ENCODE measurements at places on chromosomes 6 and 20.

GRCh38 chr6:164216368-164216767 is 801.9 kb downstream of the QKI start:
- DNase-seq = no peak

DNA sequence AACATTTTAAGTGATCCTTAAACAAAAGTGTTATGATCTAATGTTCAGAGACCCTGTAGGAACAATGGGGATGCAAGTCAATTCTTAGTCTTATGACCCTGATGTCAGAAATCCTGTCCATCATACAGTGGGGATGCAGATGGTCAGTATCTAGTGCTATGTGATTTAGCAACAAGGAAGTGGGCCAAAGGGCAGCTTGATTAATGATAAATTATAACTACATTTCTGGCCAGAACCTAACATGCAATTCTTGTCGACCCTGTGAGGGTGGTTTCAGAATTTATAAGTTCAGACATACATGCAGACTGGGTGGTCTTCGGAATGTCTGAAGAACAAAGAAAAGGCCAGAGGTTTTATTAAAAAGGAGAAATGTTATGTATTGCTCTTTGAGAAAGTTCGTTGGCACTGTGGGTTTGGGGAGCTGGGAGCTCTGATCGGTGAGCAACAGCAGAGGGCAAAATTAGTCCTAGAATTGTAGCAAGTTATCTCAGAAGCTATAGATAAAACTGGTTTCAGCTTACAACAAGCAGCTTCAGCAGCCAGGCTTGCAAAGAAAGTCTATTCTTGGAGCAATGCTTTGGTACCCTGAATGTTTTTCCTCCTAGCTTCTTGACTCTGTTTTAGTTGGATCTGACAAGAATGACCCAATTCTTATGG is 50.8 kb downstream of the RPF2 start:
- DNase-seq = no peak

- no peak for DNase-seq
These were observed 403.4 kb downstream of the GJA1 start for GRCh38 chr6:121838842-121839241.

DNA sequence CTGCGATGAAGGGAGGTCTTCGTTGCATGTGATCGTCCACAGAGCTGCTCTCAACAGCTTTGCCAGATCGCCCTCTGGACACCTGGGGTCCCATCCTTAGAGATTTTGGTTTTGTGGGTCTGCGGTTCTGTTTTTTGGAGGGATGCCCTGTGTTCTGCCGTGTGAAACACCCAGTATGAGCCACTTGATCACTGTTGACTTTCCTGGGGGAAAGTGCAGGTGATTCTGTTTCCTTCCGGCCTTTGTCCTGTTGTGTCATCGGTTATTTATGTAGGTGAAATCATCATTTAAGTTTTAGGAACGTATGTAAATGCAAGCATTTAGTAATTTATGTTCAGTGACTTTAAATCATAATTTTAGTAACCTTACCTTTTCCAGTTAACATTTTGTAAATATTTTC is 56.4 kb upstream of the SLC22A1 start:
- no peak for DNase-seq

DNA sequence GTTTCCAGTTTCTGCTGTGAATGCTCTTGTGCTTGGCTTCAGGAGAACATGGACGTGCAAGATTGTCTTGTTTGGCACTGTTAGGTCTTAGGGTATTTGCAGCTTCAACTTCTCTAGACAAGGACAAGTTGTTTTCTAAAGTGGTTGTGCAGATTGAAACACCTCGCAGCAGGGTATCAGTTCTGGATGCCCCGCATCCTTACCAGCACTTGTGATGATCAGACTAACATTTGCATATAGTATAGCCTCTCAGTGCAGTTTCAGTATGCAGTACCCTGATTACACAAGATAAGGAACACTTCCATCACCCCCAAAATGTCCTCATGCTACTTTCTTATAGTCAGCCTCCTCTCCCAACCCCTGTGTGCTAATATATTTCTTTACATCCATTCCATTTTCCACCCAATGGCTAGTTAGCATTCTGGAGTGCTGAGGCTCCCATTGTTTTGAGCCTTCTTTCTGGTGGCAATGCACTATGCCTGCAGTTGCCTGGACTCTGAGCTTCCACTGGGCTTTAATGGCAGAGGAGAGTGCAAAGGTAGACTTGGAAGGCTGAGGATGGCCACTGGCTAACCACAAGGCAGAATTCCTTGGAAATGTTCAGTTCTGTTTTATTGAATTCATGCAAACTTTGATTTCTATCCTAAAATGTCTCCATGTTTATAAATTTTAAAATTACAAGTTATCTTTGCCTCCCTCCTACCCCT is 35.4 kb downstream of the KIF3B start:
- DNase-seq = no peak

DNA sequence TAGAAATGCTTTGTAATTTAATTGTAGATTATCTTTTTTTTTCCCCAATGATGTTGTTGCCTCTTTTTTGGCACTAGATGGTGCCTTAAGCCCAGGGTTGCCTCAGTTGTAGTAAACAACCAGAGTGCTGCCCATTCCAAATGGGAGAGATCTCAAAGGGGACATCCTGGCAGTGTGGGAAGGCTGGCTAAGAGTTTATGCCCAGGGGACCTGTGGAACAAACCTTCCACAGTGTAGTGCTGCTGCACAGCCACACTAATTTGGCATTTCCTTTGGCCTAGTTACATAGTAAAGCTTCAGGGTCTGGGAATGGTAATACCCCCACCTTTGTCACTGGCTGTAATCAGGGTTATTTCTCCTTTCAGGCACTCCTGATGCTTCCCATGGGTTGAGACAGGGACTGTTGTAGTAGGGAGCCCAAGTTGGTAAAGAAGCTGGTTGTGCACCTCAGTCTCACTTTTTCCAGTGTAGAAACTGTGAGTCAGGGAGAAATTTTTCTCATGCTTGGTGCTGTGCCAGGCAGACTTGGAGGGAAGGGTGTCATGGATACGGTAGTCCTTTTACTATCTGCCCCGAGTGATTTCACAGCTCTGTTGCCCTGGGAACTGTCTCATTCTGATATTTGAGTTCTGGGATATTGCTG is 177.8 kb upstream of the ECI2 start:
- DNase-seq = no peak

DNA sequence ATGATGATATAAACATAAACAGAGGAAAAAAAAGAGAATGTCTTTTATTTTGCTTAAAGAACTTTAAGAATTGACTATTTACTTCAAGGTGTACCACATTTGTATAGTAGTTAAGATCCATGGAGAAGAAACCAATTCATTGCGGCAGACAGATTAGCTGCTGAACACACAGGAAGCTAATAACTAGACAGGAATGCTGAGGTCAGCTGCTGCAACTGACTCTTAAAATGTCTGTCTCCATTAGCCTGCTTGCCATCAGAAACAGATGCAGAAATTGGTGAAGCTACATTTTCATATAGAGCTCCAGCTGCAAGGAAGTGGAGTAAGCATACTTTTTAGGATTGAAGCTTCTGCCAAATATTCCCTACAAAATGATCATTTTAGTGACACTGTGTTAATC is 939.5 kb downstream of the EPHA7 start:
- no peak for DNase-seq

DNA sequence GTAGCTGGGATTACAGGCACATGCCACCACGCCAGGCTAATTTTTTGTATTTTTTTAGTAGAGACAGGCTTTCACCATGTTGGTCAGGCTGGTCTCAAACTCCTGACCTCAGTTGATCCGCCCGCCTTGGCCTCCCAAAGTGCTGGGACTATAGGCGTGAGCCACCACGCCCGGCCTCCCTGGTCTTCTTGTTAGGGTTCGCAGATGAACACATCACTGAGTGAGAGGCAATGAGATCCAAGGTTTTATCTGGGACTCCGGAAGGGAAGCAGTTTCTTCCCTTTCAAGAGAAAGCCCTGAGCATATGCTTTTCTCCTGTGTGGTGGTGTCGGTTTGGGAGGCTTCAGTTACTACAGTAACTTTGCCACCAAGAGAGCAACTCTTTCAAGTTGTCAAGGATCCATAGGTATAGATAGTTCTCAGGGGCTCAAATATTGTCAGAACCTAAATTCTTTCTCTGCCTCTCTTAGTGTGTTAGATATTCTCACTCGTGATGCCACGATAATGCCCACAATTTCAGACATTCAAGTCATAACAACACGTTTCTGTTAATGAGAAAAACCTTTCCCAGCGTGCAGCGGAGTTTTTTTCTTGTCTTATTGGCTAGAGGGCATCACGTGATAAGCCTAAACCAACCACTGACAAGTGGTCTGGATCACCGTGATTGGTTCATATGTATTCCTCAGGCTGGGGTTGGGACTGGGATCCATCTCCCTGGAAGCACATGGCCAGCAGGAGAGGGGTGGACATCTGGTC is 36.2 kb upstream of the NCOA3 start:
- DNase-seq = no peak

DNA sequence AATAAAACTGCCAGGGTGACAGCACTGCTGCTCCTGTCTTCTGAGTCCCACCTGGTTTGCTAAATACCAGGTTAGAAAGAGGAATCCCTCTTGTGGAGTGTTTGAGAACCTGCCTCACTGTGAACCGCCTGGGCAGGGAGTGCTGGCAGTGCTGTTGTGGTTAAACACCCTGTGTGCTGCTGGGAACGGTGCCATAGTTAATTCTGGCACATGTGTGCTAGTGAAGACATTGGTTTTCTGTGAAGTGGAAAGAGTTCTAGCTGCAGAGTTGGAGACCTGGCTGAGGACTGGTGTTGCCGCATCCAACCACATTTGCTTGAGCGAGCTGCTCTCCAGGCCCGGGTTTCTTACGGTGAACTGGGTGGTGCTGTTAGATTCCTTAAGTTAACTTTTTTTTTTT is 72.7 kb downstream of the IGF2R start:
- DNase-seq = no peak

DNA sequence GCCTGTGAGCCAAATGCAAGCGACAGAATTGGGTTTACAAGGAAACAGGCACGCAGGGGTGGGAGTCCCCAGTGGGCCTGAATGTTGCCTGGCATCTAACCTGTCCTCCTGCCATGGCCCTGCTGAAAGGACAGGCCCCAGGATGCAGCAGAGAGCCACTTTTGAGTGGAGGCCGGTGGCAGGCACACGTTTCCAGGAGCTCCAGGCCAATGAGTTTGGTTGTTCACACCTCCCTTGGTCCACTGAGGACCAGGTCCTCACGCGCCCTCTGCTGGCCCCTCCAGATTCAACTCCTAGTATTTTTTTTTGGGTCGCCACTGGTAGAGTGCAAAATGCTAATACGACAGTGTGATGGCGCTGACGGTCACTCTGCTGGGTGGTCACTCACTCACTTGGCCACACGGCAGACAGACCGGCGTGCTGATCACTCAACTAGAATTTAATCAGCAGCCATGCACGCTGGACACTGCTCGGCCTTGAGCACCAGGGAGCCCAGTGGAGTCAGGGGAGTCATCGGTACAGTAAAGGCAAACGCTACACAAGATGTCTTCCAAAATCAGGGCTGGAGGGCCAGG is 81.7 kb upstream of the NFATC2 start:
- DNase-seq = no peak

- DNase-seq = no peak
These were observed 397.7 kb upstream of the HS3ST5 start for GRCh38 chr6:114740547-114740946.

- DNase-seq = no peak
These were observed 50.0 kb downstream of the TAF4 start for GRCh38 chr20:62015540-62016288.

GRCh38 chr20:43467589-43467988 is 9.9 kb downstream of the SRSF6 start:
- no peak for DNase-seq

GRCh38 chr6:24536466-24536865 is 41.7 kb downstream of the ALDH5A1 start:
- no peak for DNase-seq

DNA sequence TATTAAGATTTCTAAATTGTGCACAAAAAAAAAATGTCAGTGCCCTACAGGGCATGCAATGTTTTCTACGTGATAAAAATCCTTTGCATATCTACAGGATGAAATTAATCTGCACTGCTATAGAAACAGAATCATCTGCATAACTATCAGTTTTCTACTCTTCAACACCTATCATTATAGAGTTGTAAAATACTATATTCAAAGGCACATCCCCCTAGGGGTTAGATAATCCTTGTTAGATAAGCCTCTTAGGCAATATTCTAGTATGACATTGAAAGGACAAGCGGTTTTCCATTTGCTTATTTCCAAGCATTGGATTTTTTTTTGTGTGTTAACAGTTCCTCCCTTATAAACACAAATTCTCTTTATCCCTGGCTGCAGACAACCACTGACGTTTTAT is 98.7 kb upstream of the LAMA2 start:
- no peak for DNase-seq

All from activated gamma-delta T cell (primary cell).